Kidney (tissue), 22 donors: ENCODE measurements at places on chromosomes 7 and 10.

- no peak for DNase-seq
Observed at GRCh38 chr10:75493464-75493863, 62.0 kb downstream of the LRMDA start.

GRCh38 chr7:30378275-30378674 lies 93.9 kb downstream of the ZNRF2 start:
- DNase-seq, result no peak

GRCh38 chr10:93280699-93281366 lies 201.3 kb downstream of the MYOF start:
- DNase-seq, result no peak

GRCh38 chr10:91621483-91622113 lies 11.3 kb downstream of the PPP1R3C start:
- no peak for DNase-seq

DNA sequence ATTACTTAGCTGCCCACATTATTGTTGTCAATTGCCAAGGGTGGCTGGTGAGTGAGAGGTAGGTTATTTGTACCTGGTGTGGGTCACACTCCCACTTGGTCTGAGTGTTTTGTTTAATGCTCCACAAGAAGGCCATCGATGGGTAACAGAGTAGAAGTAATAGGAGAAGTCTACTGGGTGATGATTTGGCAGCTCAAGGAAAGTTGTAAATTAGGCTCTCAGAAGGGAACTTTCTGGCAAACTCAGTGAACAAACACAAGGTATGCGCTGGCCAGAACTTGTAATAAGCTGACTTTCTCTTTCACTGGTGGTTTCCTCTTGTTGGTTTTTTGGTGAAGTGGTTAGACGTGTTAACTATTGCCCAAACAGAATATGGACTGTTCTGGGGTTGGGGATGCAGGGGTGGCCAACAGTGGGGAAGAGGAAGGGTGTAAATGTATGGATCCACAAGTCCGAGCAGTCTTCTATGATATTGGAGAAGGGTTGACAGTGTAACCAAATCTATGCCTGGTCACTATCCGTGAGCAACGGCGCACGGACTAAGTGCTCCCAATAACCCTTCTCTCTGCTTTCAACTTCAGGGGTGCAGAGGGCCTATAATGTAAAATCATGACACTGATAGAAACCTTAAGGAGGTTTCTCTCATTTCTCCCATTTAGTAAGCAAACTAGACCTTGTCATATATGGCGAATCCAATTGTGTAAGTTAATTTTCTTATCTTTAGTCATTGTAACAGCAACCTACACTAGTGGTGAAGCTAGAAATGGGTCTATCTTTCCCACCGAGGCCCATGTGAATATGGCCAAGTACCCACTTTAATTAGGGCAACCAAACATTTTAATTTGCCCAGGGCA lies 212.8 kb downstream of the PTEN start:
- no peak for DNase-seq

GRCh38 chr10:89785095-89785494 lies 83.7 kb downstream of the KIF20B start:
- DNase-seq, result no peak

GRCh38 chr10:29160150-29160617 lies 128.7 kb upstream of the LYZL1 start:
- no peak for DNase-seq

GRCh38 chr10:21260506-21261149 lies 264.9 kb downstream of the SKIDA1 start:
- DNase-seq, result no peak

DNA sequence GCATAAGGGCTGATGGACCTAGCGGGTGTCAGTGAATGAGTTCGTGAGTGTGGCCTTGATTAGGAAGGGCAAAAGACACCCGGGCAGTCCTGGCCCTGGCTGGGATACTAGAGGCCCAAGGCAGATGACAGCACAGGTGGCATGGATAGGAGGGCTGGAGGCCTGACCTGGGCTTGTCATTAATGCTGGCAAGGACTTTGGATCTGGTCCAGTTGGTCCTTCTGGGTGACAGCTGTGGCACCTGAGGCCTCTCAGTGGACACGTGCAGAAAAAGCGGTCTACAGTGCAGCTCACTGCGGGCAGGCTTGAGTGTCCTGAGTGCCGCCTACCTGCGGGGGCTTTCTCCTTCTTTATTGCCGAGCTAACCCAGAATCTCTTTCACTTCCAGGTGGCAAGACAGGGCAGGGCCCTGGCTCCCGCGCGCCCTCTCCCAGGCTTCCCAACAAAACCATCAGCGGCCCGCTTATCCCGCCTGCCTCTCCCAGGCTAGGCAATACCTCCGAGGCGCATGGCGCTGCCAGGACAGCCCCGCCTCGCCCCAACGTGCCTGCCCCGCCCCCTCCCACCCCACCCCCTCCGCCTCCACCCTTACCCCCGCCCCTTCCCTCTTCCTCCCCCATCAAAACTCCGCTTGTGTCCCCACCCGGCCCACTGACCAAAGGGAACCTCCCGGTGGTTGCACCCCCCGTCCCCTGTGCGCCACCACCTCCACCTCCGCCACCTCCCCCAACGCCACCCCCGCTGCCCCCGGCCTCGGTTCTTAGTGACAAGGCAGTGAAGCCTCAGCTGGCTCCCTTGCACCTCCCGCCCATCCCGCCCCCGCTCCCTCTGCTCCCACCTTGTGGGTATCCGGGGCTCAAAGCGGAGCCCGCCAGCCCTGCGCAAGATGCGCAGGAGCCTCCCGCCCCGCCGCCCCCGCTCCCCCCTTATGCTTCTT lies 77.4 kb downstream of the WIPF3 start:
- DNase-seq, result peak; percentile 41

- no peak for DNase-seq
Observed at GRCh38 chr10:31036209-31036608, 4.5 kb upstream of the ZNF438 start.

DNA sequence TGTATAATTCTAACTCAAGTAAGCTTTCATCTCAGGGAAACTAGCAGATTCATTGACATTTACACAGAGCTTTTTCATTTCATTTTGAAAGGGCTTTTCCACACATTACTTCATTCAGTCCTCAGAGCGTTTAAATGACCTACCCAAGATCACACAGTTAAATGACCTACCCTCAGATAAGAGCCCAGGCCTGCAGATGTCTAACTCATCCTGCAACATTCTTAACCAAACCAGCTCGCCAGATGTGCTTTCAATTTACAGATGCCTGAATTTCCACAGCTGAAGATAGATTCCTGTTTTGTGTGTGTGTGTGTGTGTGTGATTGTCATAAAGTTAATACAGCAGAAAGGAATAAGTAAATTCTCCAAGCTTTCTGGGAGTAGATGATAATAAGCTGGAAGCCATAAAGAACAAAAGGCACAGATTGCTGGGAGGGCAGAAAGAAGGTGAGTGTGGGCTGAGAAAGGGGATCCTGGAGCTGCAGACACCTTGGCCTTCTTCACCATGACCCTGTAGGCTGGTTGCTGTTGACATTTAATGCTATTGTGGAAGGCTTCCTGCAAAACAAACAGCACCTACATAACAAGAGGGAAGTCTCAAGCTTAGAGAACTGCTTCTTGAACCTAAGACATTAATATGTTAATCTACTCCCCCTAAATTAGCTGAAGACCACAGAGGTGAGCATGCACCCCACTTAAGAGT lies 489.7 kb upstream of the CELF2 start:
- DNase-seq, result no peak

- no peak for DNase-seq
Observed at GRCh38 chr7:41189866-41190265, 513.0 kb downstream of the INHBA start.

DNA sequence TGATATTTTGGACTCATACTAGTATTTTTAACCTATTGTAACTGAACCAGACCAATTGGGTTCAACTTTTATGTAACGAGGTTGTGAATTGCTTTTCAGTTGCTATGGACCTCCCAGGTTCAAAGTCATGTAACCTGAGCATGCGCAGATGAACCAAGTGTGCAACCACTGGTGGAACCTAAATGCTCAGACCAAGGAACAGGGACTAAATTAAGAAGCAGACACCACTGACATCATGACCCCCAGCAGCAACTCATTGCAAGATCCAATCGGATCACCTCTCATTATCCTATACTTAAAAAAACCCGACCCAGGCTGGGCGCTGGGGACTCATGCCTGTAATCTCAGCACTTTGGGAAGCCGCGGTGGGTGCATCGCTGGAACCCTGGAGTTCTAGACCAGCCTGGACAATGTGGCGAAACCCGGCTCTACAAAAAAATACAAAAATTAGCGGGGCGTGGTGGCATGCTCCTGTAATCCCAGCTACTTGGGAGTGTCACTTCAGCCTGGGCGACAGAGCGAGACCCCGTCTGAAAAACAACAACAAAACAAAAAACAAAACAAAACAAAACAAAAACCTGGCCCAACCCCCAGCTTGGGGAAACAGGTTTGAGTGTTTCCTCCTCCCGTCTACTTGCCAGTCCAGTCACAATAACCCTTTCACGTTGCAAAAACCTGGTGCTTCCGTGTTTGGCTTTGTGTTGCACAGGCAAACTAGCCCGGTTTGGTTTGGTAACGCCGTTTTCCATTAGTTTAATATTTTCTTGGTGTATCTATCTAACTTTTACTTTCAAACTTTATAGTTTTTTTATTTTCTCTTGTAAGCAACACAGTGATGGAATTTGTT lies 11.3 kb upstream of the ZNF518A start:
- no peak for DNase-seq

DNA sequence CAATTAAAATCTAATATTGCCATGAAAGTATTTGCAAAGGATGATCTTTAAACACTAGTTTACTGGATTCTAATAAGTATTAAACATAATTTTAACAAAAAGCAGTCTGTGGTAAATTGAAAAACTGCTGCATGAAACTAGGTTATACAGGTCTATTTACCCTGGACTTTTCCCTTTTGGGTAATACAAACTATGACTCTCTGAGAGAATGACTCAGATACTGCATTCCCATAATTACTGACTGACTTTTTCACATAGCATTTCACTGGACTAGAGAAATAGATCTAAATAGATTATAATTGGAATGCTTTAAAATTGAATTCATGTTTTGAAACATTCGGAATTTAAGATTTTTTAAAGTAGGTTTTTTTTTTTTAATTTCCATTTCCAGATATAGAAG lies 395.7 kb downstream of the THSD7A start:
- no peak for DNase-seq

DNA sequence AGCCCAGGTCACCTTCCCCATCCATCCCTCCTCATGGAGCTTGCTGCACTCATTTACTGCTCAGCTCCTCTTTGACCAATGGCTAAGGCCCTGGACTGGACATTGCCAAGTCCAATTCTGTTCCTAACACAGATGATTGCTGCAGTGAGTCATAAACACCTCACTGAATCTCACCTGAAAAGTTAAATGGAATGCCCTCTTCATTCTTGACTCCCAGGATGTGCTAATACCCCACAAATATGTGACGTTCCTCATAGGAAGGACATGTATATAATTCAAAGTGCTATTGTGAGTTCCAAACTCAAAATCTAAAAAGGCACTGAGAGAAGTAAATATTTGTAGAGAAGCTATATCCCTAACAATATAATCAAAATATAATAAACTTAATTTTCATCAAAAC lies 73.5 kb upstream of the DLX6 start:
- DNase-seq, result no peak

GRCh38 chr10:70494966-70495365 lies 16.4 kb downstream of the PALD1 start:
- no peak for DNase-seq

GRCh38 chr10:119197921-119198320 lies 9.4 kb upstream of the GRK5 start:
- DNase-seq, result no peak

DNA sequence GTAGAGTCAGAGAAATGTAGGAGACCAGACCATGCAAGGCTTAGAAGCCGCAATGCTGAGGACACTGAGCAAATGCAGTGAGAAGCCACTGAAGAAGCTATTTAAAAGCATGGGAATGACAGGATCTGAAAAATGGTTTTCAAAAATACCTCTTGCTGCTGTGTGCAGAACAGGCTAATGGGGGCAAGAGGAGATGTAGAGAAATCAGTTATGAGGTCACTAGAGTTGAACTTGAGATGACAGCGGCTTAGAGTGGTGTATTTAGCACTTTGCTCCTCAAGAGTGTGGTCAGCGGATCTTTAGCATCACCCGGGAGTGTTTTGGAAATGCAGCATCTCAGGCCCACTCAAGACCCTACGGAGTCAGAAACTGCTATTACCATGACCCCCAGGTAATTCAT lies 48.8 kb downstream of the KIAA1549 start:
- no peak for DNase-seq

DNA sequence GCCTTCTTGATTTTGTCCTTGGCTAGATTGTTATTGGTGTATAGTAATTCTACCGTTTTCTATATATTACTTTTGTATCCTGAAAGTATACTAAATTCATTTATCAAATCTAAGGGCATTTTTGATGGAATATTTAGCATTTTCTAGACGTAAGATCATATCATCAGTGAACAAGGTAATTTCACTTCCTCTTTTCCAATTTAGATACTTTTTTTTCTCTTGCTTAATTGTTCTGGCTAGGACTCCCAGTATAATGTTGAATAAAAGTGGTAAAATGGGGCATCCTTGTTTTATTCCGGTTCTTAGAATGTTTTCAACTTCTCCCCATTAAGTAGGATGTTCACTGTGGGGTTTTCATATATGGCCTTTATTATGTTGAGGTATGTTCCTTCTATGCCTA lies 260.7 kb downstream of the POLR1F start:
- DNase-seq, result no peak

DNA sequence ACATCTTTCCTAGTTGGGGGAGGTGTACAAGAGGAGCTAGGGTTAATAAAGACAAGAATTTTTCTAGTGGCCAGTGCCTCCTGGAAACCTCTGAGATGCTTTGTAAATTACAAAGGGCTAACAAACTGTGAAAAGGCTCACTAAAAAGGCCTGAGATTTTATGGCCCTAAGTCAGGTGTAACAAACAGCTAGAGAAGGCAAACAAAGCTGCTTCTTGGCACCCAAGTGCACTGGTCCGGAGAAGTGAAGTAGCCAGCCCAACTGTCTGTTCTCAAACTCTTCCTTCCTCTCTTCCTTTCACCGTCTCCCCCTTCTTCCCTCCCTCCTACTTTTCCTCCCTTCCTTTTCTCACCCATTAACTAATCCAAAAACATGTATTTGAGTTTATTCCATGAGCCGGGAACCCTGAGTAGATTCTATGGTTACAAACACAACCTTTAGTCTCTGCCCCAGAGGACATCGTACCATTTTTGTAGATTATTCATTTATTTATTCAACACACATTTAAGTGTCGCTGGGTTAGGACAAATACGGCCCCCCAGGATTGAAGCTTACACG lies 143.4 kb upstream of the PCGF5 start:
- no peak for DNase-seq

DNA sequence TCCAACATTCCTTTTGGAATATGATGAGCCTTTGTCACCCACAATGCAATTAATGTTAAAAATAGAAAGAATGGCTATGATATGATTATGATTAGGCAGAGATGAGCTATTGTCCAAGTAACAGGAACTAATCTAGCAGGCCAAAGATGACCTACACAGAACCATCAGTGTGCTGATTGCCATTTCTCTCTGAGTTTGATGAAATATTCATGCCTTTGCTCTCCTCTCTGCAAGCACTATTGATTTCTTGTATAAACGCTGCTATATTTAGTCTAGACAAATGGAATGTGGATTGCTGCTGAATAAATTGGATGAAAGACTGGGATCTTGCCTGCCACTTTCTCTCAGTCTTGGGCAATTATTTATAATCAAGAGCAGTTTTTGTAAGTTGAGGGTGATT lies 85.4 kb downstream of the HDAC9 start:
- DNase-seq, result no peak

GRCh38 chr10:86178401-86179152 lies 188.0 kb downstream of the GRID1 start:
- no peak for DNase-seq
